Right hindlimb (tissue), 1 donor: ENCODE measurements at places on chromosomes 7 and 10.

- no peak for DNase-seq
Measured at GRCh38 chr10:73894245-73894971, 16.5 kb upstream of the PLAU start.

- no peak for DNase-seq
Measured at GRCh38 chr7:128350708-128351295, 7.1 kb upstream of the RBM28 start.

- DNase-seq, result no peak
Measured at GRCh38 chr7:24830440-24831050, 73.3 kb upstream of the GSDME start.

- DNase-seq, result no peak
Measured at GRCh38 chr7:157429680-157430224, 92.9 kb downstream of the DNAJB6 start.

DNA sequence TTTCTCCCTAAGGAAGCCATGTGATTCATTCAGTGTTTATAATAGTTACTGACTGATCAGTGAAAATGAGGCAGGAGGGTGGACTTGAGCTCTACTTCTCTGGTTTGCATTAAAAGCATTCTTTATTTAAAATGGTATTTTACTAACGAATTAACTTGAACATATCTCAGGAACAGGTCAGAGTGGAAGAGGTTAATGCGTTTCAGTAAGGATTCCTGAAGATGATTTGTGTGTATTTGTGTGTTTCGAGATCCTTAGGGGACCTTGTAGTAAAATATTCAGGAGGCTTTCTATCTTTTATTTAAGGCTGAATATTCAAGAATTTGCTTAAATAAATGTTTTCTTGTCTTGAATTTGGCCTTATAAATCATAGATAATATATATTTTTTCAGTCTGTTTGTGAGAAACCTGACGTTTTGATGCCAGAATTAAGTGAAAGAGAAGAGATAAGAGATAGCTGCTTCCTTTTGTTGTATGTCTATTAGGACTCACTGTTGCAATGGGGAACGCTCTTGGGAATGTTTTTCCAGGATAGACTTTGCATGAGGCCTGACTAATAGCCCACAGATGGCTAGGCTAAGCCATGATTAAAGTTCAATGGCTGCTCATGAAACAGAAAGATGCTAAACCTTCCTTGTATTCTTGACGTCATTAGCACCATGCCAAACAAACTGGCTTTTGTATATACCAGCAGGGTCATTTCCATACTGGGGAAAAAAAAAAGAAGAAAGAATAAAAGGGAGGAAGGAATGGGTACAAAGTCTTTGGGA, 93.8 kb upstream of the MTPN start:
- DNase-seq, result no peak

- DNase-seq, result no peak
Measured at GRCh38 chr10:132022241-132022640, 40.5 kb upstream of the BNIP3 start.

GRCh38 chr10:14712991-14713424, 61.7 kb downstream of the FAM107B start:
- no peak for DNase-seq

DNA sequence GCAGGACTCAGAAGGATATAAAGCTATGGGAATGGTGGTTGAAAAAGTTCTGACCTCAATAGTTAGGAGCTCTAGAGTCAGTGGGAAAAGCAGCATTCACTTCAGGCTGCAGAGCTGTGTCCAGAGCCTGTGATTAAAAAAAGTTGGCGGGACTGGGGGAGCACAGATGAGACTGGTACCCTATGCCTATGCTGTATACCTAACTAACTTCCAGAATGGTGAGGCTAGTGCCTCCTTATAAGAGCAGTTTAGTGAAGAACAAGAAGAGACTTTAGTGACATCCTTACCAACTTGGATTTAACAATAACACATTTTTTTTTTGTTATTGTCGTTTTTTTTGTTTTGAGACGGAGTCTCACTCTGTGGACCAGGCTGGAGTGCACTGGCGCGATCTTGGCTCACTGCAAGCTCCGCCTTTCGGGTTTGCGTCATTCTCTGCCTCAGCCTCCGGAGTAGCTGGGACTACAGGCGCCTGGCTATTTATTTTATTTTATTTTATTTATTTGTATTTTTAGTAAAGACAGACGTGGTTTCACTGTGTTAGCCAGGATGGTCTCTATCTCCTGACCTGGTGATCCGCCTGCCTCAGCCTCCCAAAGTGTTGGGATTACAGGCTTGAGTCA, 6.6 kb upstream of the ZNF282 start:
- no peak for DNase-seq

DNA sequence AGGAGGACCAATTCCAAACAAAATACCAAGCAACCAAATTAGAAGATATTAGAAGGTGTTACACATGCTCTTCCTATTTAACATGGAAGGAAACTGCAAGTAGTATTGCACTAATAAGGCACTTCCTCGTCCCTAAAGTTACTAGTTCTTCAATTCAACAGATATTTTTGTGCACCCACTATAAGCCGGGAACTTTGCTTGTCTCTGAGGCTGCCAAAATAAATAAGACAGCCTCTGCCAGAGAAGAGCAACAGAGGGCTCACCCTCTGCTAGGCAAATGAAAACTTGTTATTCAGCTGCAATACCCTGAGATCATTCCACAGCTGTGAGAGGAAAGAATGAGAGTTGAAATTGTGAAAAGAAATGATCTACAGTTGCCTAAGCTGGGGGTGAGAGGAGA, 37.4 kb upstream of the GSAP start:
- DNase-seq, result no peak

GRCh38 chr7:64879086-64879730, 23.9 kb upstream of the ZNF273 start:
- no peak for DNase-seq

- no peak for DNase-seq
Measured at GRCh38 chr10:78688230-78688900, 380.4 kb upstream of the ZMIZ1 start.

- DNase-seq, result peak; percentile 97
Measured at GRCh38 chr7:66204822-66205740, at the start of gene TPST1. Gene TPST1, plus strand, starts transcription at chr7:66205334. Its CDS starts 35,092 bp downstream, at chr7:66240426.

DNA sequence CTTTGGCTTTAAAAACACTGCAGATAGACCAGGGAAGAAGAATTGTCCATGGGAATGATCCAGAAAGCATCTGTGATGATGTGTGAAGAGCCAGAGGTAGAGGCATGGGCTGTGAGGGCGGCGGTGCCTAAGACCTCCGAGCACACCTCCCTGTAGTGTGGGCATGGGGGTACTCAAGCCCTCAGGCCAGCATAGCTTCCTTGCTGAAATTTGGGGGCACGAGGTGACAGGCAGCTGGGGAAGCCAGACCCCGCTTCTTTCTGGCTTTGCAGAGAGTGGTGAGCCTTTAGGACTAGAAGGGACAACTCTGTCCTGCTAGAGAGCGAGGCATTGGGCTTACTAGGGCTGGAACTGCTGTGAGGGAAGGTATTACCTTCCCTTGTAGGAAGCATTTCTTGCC, 187.7 kb upstream of the SH2B2 start:
- no peak for DNase-seq

DNA sequence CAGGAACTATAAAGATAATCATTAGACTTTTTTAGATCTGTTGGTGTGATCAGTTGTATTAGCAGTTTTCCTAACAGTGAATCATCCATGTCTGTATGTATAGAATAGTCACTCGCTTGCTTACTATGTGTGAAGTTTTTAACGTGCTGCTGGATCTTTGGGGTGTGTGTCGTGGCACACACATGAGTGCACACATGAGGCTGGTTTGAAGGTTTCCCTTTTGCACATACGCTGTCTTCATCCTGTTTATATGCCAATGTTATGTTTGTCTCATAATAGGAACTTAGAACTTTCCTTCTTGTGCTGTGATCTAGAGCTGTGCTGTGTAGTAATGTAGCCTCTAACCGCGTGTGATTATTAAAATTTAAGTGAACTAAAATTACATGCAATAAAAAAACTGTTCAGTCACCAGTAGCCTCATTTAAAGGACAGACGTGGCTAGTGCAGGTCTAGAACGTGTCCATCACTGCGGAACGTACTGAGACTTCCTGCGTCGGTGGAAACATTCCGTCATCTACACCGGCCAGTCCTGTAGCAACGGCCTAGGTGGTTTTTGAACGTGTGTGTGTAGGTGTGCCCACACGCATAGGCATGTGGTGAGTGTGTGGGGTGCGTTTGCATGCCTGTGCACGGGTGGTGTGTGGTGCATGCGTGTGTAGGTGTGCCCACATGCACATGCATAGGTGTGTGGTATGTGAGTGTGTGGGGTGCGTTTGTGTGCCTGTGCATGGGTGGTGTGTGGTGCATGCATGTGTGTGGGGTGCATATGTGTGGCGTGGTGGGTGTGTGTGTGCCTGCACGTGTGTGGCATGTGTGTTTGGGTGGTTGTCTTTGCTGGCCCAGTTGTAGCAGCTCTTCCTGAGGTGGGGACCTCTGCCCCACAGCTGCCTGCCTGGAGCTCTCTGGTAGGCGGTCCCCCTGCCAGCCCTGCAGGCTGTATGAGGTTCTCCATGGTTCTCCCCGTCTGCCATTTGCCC, 56.6 kb downstream of the INPP5A start:
- DNase-seq, result no peak

DNA sequence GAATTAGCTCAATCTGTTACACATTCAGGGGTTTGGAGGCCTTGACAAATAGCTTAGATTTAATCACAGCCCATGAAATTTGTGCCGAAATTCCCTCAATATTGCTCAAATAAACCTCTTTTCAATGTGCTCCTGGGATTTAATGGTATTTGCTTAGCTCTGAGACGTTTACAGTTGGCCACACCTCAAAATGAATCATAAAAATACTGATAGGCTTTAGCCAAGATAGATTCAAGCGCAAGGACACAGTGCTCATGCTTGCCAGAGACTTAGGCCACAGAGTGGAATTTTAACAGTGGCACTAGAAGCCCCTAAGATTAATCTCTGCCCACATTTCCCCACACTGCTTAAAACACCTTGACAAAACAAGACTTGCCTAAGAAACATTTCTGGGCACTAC, 2.3 kb upstream of the SEMA3C start:
- no peak for DNase-seq

GRCh38 chr7:110592557-110592956, 498.4 kb upstream of the LRRN3 start:
- no peak for DNase-seq

DNA sequence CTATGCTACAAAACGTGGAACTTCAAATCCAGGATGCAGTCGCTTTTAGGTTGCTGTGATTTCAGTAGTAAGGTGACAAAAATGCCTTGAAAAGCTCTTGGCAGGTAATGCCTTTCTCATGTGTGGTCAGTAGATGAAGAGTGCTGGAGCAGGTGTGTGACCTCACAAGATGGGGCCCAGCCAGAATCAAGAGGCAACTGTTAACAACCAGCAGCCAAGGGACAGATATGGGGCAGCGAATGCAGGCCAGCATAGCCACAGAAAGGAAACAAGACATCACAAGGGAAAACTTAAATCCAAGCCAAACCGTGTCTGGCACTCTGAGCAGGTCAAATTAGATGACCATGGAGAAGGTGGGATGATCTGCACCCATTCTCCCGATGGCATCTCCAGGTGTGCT, 12.3 kb downstream of the HUS1 start:
- DNase-seq, result no peak

DNA sequence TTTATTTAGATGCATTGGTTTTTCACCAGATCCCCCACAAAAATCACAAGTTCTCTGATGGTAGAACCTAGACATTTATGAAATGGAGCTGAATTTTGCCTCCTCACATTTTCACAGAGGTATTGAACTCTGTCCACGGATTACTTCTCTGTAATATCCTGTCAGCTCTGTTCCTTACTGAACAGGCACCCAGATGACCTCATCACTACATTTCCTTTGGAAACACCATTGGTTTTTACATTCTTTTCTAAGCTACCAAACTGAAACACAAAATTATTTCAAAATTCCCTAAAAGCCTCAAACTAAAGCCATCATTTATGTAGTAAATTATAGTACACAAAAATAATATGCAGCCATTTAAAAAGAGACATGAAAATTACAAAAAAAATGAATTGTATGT, 98.3 kb upstream of the KCNIP2 start:
- DNase-seq, result no peak

- no peak for DNase-seq
Measured at GRCh38 chr10:24453404-24453830, 244.5 kb downstream of the KIAA1217 start.

DNA sequence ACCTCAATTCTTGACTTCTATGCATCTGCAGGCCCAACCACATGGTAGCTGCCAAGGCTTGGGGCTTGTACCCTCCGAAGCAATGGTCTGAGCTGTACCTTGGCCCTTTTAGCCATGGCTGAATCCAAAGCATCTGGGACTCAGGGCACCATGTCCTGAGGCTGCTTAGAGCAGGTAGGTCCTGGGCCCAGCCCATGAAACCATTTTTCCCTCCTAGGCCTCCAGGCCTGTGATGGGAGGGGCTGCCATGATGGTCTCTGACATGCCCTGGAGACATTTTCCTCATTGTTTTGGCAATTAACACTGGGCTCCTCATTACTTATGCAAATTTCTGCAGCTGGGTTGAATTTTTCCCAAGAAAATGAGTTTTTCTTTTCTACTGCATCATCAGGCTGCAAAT, 417.8 kb upstream of the LRRN3 start:
- DNase-seq, result no peak

DNA sequence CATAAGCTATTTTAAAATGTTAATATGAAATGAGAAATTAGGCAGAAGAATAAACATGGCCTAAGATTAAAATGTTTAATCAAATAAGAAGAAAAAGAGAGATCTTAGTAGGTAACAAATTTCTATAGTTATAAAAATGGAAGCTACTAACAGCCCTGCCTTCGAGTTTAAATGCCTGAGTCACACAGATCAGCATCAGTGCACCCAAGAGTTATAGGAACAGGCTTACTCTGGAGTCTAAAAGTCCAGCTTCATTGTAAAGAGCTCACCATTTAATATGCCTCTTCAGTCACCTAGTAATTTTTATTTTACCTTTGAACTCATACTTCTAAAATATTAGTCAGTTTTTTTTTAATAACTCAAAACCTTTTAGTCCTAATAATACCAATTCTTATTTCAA, 52.6 kb downstream of the BRI3 start:
- no peak for DNase-seq

- peak; percentile 34 for DNase-seq
Measured at GRCh38 chr7:75971961-75972763, 22.2 kb downstream of the TMEM120A start.

- DNase-seq, result peak; percentile 80
Measured at GRCh38 chr7:32289651-32290414, 200.3 kb downstream of the LSM5 start.

- DNase-seq, result no peak
Measured at GRCh38 chr10:34762603-34763299, 52.3 kb downstream of the PARD3 start.

DNA sequence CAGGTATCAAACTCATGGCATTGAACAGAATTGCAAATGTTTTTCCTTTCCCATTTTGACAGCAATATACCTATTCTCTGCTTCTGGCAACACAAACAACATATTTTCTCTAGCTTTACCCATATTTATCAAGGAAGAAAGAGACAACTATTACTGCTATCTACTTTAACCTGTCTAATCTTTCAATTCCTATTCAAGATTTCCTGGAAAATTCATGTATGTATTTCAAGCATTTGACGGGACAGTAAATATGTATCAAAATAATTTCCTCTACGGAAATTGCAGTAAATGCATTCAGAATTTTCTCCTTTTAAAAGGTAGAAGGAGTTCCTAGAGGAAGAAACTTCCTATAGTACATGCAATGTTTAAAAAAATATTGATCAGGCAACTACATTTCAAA, 179.3 kb upstream of the LRRN3 start:
- DNase-seq, result no peak
